CD4-positive, alpha-beta T cell (primary cell): ENCODE measurements at places on chromosomes 13 and 19. TPM values are rescaled to one million over a fixed set of nuclear protein-coding genes. Genes with fewer than 3 reads are reported as not detected.

Gene GPR183
- total RNA-seq: 330 TPM

Gene GPR42
- total RNA-seq: 0.14 TPM

Gene NCLN
- 49.6 TPM for total RNA-seq

Gene PLK5
- 0.14 TPM for total RNA-seq

Gene ZNF730
- total RNA-seq: not detected

Gene MYO1F
- total RNA-seq: 67.4 TPM

Gene ADM5
- total RNA-seq: 2.1 TPM

Gene RTBDN
- total RNA-seq: not detected

Gene DIAPH3
- 0.11 TPM for total RNA-seq

Gene LILRB4
- total RNA-seq: 0.22 TPM

Gene SPRED3
- total RNA-seq: 1.6 TPM

Gene CASP14
- not detected for total RNA-seq

Gene WDR87
- not detected for total RNA-seq

Gene KMT5C
- total RNA-seq: 113 TPM

Gene TBXA2R
- 0.47 TPM for total RNA-seq

Gene HIPK4
- 0.11 TPM for total RNA-seq

Gene ZNF677
- 5.2 TPM for total RNA-seq

Gene ANKLE1
- total RNA-seq: 1.9 TPM

Gene IGFL1
- not detected for total RNA-seq

Gene MARK4
- 18.1 TPM for total RNA-seq

Gene ZNF577
- total RNA-seq: 8.0 TPM
